ENCODE measurements at places on chromosomes 6 and 20.

DNA sequence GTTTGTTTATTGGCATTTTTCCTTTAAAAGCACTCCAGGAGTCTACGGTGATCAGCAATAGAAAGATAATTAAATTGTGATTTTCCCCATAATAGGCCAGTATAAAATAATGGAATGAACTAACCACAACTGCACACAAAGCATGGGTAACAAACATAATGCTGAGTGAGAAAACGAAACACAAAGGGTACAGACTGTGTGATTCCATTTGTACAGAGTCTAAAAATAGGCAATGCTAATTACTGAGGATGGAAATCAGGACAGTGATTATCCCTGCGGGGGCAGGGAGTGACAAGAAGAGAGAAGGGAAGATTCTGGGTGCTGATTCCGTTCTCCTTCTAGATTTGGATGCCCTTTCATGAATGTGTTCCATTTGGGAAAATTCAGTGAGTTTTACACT lies 478.1 kb downstream of the PREX1 start:
- no peak for DNase-seq

DNA sequence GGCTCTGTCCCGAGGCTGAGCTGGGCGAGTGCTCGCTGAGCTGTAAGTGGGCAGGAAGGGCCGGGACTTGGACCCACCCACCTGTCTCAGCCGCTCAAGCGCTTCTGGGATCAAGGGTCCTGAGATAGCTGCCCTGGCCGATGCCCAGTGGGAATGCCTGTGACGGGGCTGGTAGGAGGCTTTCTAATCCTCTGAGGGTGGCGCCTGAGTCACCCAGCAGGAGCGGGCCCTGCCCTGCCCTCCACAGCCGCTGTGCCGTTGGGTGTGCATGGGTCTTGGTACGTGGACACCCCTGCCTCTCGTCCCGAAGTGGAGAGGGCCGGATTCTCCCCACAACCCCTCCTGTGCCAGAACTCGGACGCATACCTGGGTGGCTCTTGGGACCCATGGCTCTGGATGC lies 43.1 kb upstream of the GATA5 start:
- DNase-seq: no peak

DNA sequence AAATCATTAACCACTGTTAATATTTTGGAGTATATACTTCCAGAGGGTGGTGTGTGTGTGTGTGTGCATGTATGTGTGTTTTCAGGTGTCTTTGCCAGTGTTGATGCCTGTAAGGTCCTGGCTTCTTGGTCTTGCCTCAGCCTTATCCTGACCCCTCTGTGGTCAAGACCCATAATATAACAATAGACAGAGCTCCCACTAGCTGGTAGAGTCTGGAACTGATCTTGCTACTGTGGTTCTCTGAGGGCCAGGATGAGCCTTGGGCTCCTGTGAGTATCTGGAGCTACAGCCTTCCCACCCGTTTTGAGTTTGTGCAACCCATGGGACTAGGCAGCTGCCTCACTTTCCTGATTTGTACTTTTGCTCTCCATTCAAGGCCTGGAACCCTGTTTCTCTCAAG lies 191.0 kb downstream of the IBTK start:
- DNase-seq: no peak

DNA sequence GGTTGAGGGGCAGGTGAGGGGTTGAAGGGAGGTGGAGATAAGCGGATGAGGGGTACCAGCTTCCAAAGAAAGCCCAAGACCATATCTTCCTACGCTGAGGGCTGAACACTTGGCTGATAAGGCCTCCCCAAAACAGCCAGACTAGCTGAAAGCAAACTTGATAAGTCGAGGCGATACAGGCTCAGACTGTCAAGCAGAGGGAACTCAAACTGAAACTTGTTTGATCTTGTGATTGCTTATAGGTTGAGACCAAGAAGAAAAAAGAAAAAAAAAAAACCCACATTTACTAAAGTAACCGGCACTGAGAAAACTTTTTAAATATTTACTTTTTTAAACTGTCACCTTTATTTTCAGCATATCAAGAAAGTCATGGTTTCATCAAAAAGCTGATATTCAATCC lies 73.6 kb downstream of the TRERF1 start:
- DNase-seq: no peak

DNA sequence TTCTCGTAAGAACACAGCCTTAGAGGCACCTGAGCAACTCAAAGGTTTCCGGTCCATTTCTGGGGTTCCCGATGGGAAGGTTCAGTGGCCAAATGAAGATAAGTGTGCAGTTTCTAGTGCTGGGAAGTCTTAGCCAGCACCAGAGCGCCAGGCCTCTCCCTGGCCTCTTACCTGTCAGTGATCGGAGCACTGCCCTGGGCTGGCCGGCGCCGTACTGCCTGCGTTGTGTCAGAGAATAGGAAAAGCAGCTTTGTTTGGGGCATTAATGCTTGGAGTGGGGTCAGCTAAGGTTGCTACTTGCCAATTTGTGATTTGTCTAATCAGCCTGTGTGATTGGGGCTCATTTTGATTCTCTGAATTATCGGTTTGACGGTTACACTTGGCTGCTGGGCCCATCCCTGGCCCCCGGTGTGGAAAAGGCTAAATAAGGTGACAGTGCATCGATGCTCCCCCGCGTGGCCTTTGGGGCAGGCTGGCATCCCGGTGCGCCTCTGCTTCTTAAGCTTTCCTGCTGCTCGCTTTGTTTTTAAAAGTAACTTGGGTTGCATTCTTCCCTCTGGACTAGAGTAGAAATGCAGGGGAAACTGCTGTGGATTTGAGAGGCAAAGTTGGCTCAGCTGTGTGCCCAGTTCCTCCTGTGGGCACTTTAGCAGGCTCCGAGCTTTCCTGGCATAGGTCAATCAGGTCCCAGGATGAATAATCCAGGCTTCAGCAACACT lies 51.8 kb downstream of the TCP11 start:
- no peak for DNase-seq

- DNase-seq: no peak
Observed at GRCh38 chr20:31637660-31638059, at the start of gene COX4I2. TSS of gene COX4I2 (plus strand) at chr20:31637912. CDS start at chr20:31639018, 1,106 bp downstream.

- no peak for DNase-seq
Observed at GRCh38 chr6:25956226-25956625, 6.4 kb upstream of the TRIM38 start.

DNA sequence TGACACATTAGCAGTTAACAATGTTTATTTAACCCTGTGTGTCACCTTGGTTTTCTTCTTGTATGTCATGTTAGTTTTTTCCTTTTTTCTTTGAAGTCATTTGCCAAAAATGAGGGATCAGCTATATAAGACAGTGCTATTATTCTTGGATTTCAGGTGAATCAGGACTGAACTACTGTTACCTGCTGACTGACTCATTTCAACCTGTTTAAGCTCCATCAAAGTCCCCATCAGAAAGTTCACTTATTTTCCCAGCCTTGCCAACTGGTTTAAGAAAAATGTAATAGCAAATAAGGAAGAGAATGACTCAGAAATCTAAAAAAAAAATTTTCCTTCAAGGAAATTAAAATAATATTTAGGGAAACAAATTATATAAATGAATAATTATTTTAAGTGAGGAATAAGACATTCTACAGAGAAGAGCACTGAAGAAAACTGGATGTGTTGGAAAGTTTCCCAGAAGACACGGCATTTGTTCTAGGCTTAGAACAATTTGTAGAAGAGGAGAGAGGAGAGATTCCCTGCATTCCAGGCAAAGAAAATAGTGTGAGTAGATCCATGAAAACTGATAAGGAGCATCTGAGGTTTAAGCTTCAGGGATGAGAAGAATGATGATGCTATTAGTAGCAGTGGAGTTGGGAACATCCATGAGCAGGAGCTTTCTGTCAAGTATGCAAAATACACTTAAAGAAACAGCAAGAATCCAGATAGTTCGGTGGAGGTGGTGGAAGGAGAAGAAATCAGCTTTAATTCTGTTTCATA lies 84.9 kb upstream of the SIM1 start:
- peak; percentile 84 for DNase-seq

GRCh38 chr20:32607324-32607723 lies 22.2 kb upstream of the NOL4L start:
- no peak for DNase-seq

GRCh38 chr6:169008641-169009257 lies 244.9 kb downstream of the THBS2 start:
- DNase-seq: no peak

DNA sequence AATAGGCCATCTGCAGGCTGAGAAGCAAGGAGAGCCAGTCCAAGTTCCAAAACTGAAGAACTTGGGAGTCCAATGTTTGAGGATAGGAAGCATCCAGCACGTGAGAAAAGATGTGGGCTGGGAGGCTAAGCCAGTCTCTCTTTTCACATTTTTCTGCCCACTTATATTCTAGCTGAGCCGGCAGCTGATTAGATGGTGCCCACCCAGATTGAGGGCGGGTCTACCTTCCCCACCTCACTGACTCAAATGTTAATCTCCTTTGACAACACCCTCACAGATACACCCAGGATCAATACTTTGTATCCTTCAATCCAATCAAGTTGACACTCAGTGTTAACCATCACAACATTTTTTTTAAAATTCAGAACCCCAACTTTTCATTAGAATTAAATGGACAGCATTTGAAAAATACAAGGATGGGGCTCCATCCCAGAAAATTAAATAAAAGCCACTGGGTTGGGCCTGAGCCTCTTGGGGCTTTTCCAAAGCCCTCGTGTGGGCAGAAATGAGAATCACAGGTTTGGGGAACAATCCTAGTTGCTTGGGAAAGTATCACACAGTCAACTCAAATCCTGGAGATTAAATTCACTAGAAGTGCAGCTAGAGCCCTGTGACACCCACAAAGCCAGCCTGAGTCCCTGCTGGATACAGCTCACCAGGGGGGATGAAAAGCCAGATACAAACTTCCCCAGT lies 2.2 kb downstream of the CLDN20 start:
- DNase-seq: no peak

DNA sequence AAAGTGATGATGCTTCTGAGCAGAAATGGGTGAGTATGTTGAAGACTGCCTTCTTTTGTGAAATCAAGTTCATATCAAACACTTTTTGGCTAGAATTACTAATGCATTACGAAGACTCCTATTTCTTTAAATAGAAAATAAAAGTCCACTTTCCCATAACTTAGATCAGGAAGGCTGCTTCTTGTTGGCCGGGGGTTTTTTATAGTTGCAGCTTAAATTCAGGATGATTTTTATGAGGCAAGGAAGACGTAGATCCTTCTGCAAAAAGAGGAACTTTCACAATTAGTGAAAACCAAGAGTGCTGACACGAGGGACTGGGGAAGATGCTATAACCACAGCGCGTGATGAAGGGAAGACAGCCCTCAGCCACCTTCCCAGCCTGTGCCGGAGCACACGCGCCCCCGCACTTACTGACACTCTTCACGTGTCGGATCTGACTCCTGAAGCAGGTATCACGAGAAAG lies 206.1 kb upstream of the PRDM1 start:
- no peak for DNase-seq

- DNase-seq: no peak
Observed at GRCh38 chr6:125564941-125565340, 184.5 kb upstream of the HEY2 start.

DNA sequence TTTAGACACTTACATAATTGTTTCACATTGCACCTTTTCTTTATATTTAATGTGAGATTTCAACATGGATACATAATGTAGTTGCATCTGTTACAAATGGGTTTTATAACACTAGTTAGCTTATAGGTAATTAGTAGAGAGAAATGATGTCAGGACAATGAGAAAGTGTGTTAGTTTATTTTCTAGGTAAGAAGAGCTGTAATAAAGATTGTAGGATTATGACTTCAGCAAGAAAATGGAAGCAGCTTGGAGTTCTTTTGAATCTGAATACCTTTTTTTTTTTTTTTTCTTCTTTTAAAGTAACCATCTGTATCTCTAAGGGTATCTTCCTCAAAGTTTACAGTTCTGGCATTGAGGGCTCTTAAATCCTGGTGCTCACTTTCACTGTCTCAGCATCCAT lies 35.3 kb downstream of the CD2AP start:
- DNase-seq: no peak

DNA sequence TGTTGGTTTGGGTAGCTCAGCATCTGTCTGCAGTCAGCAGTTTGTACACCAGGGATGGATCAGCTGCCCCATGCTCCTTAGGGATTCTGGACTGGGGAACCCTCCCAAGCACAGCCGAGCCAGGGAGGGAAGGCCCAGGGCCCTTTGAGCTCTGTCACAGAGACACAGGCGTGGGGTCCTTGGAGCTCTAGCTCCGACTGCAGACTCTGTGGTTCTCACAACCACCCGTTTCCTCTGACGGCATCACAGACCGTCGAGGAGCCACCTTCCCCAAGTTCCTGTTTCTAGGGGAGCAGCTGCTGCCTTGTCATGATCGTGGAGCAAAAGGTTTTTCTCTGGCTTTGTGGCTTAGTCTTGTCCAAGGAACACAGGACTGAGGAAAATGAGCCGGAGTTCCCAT lies at the start of gene SLA2:
Gene SLA2 (minus strand): TSS at position 199 of the 400 bp plus-strand sequence. CDS start 4,861 bp downstream, outside the sequence.
- DNase-seq: no peak

GRCh38 chr6:36128793-36129192 lies 1.5 kb upstream of the MAPK13 start:
- DNase-seq: no peak

DNA sequence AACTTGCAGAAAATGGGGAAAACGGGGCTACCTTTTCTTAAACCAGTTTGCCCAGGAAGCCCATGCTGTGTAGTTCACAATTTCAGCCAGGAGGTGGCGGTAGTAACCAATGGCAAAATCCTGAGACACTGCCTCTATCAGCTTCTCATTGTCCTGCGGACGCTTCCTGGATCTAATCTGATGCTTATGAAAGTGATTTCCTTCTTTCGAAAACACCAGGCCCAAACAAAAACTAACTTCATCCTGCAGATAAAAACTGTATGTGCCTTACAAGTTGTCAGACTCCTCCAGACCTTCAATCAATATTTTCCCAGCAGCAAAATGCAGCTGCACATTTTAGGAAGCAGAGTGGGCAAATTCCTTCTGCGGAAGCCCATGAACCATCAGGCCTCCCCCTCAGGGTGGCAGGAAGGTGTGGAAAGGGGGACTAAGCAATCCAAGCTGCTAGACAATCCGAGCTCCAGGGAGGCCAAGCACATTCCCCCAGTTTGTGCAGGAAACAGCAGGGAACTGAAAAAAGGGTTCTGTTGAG lies 88.5 kb downstream of the LY86 start:
- DNase-seq: no peak

DNA sequence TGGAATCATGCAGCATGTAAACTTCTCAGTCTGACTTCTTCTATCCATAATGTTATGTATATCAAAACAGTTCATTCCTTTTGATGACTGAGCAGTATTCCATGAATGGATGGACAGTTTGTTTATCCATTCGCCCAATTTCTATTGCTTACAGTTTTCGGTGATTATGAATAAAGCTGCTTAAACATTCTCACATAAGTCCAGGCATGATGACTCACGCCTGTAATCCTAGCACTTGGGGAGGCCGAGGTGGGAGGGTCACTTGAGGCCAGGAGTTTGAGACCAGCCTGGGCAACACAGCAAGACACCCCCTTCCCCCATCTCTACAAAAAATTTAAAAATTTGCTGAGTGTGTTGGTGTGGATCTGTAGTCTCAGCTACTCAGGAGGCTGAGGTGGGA lies 22.9 kb upstream of the HMGA1 start:
- DNase-seq: no peak

- no peak for DNase-seq
Observed at GRCh38 chr20:25005661-25006060, 13.1 kb upstream of the APMAP start.

GRCh38 chr6:53095270-53095669 lies 30.1 kb downstream of the FBXO9 start:
- no peak for DNase-seq
